ENCODE measurements at places on chromosomes 6 and 20. TPM values are rescaled to one million over a fixed set of nuclear protein-coding genes. Genes with fewer than 3 reads are reported as not detected.
A peak's percentile ranks its signal among the peaks of the same experiment; 100 is the strongest.

- H3K4me1 ChIP-seq: no peaks in the 10 kb centered on the region
- DNase-seq: no peak
These were observed 103.7 kb downstream of the TPBG start for GRCh38 chr6:82467338-82467737.

The MCHR2 gene
- total RNA-seq: not detected

- peak overlapping the region; percentile 89 for H3K4me3 ChIP-seq
- peaks cover 19% of the 10 kb centered on the region for H3K4me1 ChIP-seq
- no peak overlapping the region for H3K27ac ChIP-seq
- DNase-seq: peak; percentile 74
- peaks cover 27% of the 10 kb centered on the region for H3K27me3 ChIP-seq
- H3K36me3 ChIP-seq: peaks cover 13% of the 10 kb centered on the region
These were observed 1.8 kb upstream of the SAMD5 start for GRCh38 chr6:147506704-147507114.

- no peaks in the 10 kb centered on the region for H3K4me1 ChIP-seq
- no peak for DNase-seq
- no peak overlapping the region for H3K4me3 ChIP-seq
These were observed 46.6 kb downstream of the KCTD20 start for GRCh38 chr6:36489426-36489825.

The NDUFAF5 gene
- 12.8 TPM for total RNA-seq

The TGM3 gene
- not detected for total RNA-seq

The CST4 gene
- not detected for total RNA-seq

The SEMG1 gene
- 0.21 TPM for total RNA-seq

- peaks cover 70% of the 10 kb centered on the region for H3K27me3 ChIP-seq
- no peak overlapping the region for H3K27ac ChIP-seq
- H3K4me3 ChIP-seq: no peak overlapping the region
- H3K4me1 ChIP-seq: no peaks in the 10 kb centered on the region
These were observed 2.5 kb upstream of the SPATS1 start for GRCh38 chr6:44339763-44340625.

GRCh38 chr6:4304927-4305455 is 169.6 kb upstream of the ECI2 start:
- no peak overlapping the region for H3K27ac ChIP-seq
- H3K36me3 ChIP-seq: no peaks in the 10 kb centered on the region
- DNase-seq: no peak
- H3K4me3 ChIP-seq: no peak overlapping the region
- peaks cover 15% of the 10 kb centered on the region for H3K27me3 ChIP-seq

GRCh38 chr6:137219664-137220252 is 573 bp upstream of the IFNGR1 start:
- peak overlapping the region; percentile 80 for H3K4me3 ChIP-seq
- no peaks in the 10 kb centered on the region for H3K27me3 ChIP-seq
- no peak for DNase-seq
- H3K27ac ChIP-seq: peak overlapping the region; percentile 88
